Activated CD4-positive, alpha-beta T cell treated with anti-CD3 and anti-CD28 coated beads, Interleukin-2, amount 50 U/mL, for 24 hours (primary cell): ENCODE measurements at places on chromosomes 4 and X.

DNA sequence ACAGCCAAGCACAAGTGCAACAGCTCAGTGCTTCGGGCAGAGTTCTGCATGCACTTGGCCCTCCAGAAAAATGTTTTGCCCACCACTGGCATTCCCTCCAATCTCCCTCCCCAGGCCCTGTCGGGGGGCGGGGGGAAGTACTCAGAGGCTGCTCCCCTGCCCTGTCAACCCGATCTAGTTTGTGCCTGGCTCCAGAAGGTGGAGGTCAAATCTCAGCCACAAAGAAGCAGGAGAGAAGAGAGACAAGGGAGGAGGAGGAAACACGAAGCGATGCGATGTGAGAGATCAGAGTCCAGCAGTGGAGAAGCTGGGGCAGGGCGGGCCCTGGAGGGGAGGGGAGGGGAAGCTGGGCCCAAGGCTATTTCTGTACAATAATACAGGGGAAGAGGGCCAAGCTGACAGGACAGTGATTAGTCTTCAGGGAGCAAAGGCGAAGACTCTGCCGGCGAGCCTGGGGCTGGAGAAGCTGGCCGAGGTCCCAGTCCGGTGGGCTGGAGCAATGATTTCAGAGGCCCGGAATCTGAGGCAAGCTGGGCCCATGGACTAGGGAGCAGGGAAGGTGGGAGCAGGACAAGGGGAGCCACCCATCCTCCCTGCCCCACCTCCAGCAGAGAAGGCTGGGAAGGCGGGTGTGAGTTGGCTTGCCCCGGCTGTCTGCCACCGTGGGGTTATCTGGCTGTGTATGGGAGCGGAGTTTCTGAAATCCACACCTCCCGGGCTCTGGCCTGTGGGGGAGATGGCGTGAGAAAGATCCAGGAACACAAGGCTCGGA lies 167.1 kb downstream of the EFNB1 start:
- no peak for DNase-seq

DNA sequence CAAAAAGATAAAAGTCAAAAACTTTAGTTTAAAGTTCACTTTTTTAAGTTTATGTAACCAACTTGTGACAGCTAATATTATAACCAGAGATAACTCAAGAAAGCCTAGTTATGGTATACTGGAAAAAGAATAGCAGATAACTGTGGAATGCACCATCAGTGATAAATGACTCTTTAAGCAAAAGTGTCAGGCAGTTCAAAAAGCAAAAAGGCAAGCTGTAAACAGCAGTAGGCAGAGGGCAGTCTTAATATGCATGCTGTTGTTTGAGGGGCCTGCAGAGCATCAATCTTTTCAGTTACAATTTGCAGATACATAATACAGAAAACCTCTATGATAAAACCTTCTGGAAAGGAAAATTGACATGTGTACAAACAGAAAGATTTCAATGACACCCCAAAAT lies 81.8 kb upstream of the JADE1 start:
- DNase-seq, result no peak

GRCh38 chrX:19661961-19662360 lies 146.7 kb upstream of the MAP3K15 start:
- DNase-seq, result no peak

GRCh38 chr4:24980740-24981139 lies 50.0 kb downstream of the LGI2 start:
- no peak for DNase-seq
